NCI-H1930 (cell line): ENCODE measurements at places on chromosomes 3 and 15.

- no peak for DNase-seq
Measured at GRCh38 chr3:188196232-188196990, 42.5 kb downstream of the LPP start.

GRCh38 chr15:85580879-85581278 lies 200.5 kb downstream of the AKAP13 start:
- no peak for DNase-seq

DNA sequence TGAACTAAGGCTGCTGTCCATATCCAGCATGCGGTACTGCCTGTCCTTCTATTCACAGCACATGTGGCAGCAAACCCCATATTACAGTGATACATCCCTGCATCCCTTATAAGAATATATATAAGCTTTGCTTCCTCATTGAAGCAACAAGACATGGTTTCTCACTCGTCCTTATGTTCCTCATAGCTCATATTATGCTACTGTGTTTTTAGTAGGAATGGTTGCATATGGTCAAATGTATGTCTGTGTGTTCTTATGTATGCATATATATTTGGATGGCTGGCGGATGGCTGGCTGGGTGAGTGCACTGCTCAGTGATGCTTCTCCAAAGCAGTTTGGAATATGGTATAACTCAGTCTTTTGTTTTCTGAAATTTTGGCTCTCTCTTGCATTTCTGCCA lies 254.9 kb downstream of the LPP start:
- DNase-seq, result no peak

DNA sequence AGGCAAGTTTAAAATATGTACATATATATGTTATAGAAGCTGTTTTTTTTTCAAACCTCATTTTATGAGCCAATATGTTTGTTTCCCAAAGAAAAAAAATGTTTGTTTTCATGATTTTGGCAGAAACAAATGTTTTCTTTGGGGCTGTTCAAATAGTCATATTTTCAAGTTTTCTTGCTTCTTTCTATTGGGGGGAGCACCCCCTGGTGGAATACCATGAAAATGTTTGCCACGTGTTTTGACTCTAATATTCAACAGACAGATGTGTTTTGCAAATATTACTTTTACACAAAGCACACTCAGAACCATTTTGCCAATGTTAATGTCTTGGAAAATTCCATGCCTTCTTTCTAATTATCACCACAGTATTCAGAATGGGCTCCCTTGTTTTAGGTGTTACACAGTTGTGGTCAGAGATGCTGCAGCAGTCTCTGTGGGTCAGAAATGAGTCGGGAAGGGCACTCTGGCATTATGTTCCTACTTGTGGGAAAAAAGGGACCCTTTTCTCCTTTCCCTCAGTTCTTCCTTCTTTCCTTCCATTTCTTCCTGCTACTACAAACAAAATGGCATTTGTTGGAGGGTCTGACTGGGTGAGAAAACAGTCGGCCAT lies 817.0 kb downstream of the TUSC7 start:
- no peak for DNase-seq

DNA sequence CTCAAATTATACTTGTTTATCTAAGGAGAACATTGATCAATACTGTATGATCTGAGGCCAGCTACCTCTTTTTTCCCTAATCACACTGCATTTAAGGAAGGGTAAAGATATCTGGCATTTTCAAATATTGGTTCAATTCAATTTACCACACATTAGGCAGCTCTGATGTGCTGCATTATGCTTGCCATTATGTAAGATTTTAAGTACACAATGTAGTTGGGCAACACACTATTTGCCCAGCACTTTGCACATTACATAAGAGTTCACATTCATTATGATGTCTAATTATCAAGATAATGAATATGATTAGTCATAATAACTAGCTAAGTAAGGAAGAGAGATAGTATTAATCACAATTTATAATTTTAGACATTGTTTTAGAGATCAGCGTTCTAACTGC lies 196.3 kb downstream of the BCHE start:
- peak; percentile 18 for DNase-seq

GRCh38 chr3:152834191-152834775 lies 648 bp upstream of the P2RY1 start:
- no peak for DNase-seq
